ENCODE measurements at places on chromosomes 3 and 15. TPM values are rescaled to one million over a fixed set of nuclear protein-coding genes. Genes with fewer than 3 reads are reported as not detected.

RRP9 gene
- 15.9 TPM for polyA plus RNA-seq

DNA sequence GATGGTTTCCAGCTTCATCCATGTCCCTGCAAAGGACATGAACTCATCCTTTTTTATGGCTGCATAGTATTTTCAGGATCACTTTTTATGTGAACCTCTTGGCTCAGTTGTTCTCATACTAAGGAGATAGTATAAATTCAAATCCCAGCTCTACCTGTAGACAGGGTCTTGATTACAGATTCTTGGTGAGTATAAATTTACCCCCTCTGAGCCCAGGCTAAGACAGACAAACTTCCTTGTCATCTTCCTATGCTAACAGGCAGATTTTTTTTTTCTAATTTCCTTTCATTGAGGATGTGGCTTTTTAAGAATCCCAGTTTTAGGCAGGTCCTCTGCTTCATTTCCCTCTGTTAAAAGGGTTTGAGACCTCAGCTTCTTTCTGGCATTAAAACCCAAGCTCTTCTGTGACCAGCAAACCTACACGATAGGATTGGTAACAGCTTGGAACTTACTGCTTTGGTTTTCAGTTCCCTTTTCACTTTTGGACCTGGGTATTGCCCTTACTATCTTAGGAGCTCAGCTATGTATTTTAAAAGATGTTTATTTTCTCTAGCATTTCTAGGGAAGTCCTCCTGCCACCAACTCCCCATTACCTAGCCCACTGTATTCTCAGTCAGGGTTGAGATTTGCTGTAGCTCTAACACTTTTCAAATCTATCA, 72.5 kb downstream of the VPS8 start:
- DNase-seq: no peak

DNA sequence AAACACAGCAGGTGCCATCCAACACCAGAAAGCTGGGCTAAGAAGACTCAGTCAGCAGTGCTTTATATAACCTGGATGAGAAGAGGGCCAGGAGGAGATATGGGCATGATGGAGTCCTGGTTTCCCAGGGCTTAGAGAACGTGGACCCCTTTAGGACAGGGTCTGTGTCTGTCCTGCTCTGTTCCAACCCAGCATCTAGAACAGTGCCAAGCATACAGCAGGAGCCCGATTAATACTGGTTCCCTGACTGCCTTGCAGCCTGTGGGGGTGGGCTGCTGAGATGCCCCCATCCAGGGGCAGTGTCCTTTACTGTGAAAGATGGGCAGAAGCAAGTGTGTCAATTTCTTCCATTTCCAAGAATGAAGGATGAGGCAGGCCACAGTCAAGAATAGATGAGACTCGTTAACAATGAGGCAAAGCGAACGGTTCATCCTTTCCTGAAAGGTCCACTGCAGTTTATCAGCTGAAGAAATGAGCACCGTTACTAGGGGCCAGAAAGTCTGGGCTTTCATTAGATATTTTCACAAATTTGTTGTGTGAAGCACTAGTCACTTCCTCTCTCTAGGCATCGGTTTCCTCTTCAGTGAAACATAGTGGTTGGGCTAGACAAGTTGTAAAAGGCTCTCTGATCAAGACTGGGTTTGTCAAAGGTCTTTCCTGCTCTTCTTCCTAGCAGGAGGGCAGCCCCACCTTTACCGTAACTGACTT, 72.0 kb upstream of the HERC1 start:
- DNase-seq: no peak

GRCh38 chr15:99154271-99154670, 49.4 kb downstream of the SYNM start:
- DNase-seq: no peak

GRCh38 chr3:58206406-58207011, 4.3 kb downstream of the DNASE1L3 start:
- DNase-seq: no peak

Data from hindlimb muscle (tissue), 1 donor.